Endodermal cell (in vitro differentiated cells): ENCODE measurements at places on chromosomes 4 and X. TPM values are rescaled to one million over a fixed set of nuclear protein-coding genes. Genes with fewer than 3 reads are reported as not detected.

The F8A3 gene
- 5.4 and 6.2 TPM in 2 replicates for total RNA-seq

DNA sequence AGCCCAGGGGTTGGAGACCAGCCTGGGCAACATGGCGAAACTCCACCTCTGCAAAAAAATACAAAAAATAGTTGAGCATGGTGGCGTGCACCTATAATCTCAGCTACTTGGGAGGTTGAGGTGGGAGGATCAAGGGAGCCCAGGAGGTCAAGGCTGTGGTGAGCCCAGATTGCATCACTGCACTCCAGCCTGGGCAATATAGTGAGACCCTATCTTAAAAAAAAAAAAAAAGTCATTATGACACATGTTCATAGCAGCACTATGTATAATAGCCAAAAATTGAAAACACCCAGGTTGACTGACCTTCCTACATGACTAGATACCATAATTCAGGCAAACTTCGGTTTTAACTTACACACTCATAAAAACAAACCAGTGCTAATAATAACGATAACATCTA lies 90.8 kb upstream of the RBPJ start:
- DNase-seq = no peak

DNA sequence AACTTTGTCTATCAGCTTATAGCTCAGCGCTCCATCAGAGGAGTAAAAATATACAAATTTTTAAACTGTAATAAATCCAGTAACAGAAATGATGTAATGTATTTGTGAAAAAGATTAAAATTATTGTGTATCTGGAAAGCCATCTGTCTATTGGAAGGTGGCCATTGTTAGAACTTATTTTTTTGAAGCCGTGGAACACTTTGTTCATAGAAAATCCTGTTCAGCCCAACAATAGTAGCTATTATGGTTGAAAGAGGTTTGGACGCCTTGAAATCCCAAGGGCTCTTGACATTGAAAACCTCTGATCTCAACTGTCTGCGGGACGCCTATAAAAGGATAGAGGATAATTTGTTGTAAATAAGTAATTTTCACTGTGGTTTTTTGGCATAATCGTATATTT lies 98.3 kb downstream of the RAPGEF2 start:
- no peak for DNase-seq

DNA sequence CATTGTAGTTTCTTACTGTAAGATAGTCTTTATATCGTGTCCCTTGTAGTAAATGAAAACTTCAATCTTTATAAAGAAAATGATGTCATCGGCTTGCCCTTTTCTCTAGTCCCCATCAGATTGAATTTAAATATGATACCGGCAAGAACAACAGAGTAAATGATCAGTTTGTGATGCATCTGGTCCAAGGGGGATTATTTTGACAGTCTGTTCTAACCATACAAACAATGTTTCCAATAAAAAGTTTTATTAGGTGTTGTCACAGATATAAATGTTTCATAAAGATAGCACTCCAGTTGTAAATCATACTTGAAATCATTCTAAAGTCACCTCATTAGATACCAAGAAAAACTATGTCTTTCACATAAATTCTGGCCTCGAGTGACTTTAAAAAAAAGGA lies 72.3 kb downstream of the SLC9A6 start:
- DNase-seq = no peak

DNA sequence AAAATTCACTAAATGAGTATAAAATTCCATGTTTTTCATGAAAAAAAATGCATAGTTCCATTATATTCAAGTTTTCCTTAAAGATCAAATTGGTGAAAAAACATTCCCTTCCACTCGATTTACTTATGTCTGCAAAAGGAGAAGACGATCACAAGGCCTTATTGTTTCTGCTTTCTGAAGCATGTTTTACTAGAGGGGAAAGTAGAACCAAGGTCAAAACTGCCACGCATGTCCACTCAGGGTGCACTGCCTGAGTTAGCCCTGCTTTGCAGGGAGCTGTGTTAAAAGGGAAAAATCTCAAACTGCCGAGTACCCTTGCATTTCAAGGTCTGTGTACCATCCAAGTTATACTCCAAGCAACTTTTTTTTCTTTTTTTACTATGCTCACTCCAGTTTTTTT lies 57.2 kb downstream of the TRAPPC11 start:
- DNase-seq = no peak
